Activated CD4-positive, CD25-positive, alpha-beta regulatory T cell treated with anti-CD3 and anti-CD28 coated beads, Interleukin-2, amount 50 U/mL, for 72 hours (primary cell): ENCODE measurements at places on chromosomes 2 and 18.

DNA sequence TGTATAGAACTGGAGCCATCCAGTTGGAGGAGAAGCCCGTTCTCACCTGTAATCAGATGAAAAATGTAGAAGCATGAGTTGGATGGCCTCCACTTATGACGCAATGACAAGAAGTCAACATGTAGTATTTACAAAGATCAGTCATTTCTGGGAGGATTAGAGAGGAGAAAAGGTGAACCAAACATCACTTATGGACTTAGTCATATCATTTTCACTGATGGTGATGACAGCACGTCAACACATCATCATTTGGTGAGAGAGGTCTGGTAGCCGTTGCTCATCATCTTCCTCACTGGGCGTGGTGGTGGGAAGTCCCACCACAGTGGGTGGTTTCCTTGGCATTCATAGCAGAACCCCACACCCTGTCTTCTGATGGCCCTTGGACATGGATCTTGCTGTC, 264.2 kb upstream of the EPAS1 start:
- no peak for DNase-seq

- no peak for DNase-seq
Observed at GRCh38 chr2:181275643-181276070, 181.5 kb upstream of the ITGA4 start.

DNA sequence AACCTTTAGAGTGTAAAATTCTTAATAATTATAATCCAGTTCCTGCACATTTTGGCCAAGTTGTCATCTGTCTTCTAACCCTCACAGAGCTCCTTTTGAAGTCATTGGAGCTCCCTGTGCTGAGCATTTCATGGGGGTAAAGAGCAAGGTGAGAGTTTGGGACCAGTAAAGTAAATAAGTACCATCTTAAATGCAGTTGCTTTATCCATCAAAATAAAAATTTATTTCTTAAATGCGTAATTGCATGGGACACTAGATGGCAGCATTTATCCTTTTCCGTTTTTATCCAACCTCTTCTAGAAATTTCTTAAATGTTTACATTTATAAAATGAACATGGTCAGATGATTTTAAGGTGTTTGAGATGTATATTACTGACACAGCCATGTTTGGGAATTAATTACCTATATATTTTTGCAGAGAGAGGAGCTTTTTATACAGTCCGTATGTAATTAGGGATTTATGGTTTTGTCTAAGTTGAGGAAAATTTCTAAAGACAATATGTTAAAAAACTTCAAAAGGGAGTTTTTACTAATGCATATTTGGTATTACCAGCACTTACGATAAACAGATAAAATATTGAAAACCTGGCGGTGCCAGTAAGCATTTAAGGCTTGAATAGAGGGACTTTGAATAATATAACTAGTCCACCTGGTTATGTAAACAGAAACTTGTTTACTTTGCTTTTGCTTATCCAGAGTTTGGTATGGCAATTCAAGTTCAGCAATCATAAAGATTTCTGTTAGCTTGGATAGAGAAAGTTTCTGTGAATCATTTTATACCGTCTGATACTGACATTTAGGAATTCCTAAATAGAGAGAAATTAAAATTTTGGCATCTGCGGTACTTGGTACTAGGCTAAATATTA, 54.5 kb downstream of the ACSL3 start:
- DNase-seq: no peak

DNA sequence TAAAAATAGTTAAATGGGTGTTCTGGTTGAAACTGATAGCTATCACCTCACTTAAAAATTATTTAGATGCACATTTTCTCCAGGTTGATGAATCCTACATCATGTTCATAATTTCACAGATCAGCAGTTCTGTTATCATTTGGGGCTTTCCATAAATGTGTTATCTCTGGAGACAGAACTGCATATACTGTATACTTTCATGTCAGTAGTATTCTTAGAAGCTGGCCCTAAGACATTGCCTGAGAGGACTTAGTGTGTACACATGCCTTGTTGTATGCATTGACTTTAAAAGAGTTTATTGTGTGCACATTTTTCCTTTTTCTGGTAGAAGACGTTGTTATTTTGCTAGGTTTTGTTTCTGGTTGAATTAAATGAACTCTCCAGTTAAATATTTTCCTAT, 41.0 kb downstream of the PIK3C3 start:
- DNase-seq: no peak

GRCh38 chr18:76754351-76754750, 68.0 kb upstream of the ZNF236 start:
- DNase-seq: no peak
